ENCODE measurements at places on chromosomes 1 and 21. TPM values are rescaled to one million over a fixed set of nuclear protein-coding genes. Genes with fewer than 3 reads are reported as not detected.

OVAAL gene
- total RNA-seq = 0.05 TPM

- H3K4me1 ChIP-seq = no peaks in the 10 kb centered on the region
- H3K27me3 ChIP-seq = no peaks in the 10 kb centered on the region
- no peak overlapping the region for H3K4me3 ChIP-seq
- no peak for DNase-seq
These were observed 40.7 kb downstream of the RPS6KA1 start for GRCh38 chr1:26570287-26570686.

- no peaks in the 10 kb centered on the region for H3K36me3 ChIP-seq
- no peak for DNase-seq
- H3K27me3 ChIP-seq = peaks cover 40% of the 10 kb centered on the region
- no peak overlapping the region for H3K27ac ChIP-seq
These were observed 22.8 kb upstream of the KCNC4 start for GRCh38 chr1:110187139-110187890.

DNA sequence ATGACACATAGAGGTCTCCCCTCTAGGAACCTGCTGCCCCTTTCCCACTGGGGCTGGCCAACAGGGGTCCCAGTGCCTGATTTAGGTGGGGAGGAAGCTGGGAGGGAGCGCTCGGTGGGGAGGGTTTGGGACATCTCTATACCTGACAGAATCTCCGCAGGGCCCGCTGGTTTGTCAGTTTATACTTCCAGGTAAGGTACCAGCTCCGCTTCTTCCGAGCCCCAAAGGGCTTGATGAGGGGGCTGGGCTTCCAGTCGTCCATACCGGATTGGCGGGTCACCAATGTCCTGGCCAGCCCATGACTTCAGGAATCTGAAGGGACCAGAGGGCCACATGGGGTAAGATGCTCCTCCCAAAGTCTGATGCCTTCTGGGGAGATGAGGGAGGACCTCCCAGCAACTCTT is 672 bp downstream of the POMGNT1 start:
- H3K27me3 ChIP-seq = no peaks in the 10 kb centered on the region
- H3K4me3 ChIP-seq = peak overlapping the region; percentile 82
- H3K36me3 ChIP-seq = peaks cover 26% of the 10 kb centered on the region
- H3K27ac ChIP-seq = no peak overlapping the region
- DNase-seq = no peak
- peaks cover 16% of the 10 kb centered on the region for H3K4me1 ChIP-seq

- H3K27me3 ChIP-seq = no peaks in the 10 kb centered on the region
- H3K27ac ChIP-seq = no peak overlapping the region
- H3K4me1 ChIP-seq = peaks cover 2% of the 10 kb centered on the region
- DNase-seq = no peak
- H3K4me3 ChIP-seq = no peak overlapping the region
These were observed 134.1 kb upstream of the KRTAP19-8 start for GRCh38 chr21:31172328-31172727.
